ENCODE measurements at places on chromosomes 7 and 10.
A peak's percentile ranks its signal among the peaks of the same experiment; 100 is the strongest.

- DNase-seq: no peak
Observed at GRCh38 chr10:89684604-89685003, 16.8 kb upstream of the KIF20B start.

DNA sequence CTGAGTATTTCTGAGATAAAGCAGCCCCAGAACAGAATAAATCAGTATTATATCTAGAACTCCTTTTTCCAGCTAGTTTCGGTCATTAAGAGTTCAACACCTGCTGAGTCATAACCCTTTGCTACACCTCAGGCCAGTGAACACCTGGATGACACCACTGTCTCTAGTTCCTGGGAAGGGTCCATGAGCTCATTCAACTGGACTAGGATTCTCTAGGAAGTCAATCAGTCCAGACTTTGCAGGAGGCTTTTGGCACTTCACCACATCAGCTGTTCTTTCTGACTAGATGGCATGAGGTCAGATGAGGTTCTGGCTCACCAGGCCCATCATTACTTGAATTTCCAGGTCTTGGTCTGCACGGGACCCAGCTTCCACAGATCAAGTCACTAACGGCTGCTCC, 11.7 kb downstream of the SLC39A12 start:
- no peak for DNase-seq

DNA sequence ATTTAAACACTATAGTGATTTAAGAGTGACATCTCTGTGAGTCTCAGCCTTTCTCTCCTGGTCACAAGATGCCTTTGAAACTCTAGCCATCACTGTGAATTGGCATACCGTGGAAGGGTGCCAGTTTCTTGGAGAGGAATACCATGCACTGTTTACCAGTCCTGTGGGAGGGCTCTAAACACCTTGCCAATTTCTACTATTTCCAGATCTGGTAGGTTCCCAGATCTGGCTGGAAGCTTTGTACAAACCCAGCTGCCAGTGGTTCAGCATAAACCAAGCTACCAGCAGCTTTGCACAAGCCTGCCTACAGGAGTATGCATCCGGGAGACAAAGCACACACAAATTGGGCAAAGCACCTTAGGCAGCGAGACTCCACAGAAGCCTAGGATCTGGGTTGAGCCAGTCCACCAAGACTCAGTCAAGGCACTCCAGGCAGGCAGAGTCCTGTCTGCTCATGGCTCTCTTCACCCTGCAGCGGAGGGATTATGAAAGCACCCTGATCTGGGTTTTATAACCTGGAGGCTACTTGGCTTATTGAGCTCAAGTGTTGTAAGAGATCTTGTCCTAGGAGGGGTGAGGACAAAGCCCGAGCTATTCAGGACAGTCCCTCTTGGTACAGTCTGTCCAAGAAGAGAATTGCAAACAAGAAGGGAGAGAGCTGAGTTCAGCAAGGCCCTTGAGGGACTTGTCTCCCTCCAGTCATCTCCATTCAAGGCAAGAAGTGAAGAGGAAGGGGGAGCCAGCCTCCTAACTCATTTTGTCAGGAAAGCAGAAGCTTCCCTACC, 23.6 kb downstream of the MCM10 start:
- no peak for DNase-seq

DNA sequence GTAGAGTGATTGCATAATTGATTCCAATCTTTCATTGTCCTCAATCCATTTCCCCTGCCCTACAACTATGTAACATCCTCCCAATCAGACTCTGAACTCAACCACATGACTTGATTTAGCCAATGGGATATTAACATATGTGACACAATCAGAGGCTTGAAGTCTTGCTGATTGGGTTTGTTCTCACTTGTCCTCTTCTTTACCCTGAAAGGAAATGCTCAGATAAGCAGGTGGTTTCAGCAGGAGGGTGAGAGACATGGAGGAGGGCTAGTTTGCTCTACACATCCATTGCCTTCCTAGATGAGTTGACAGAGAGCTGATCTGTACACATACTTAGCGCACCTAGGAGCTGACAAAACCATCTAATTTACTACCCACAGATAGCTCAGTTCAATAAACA, 669.4 kb downstream of the NRG3 start:
- DNase-seq: peak; percentile 3

GRCh38 chr10:58212622-58213021, 55.1 kb downstream of the IPMK start:
- DNase-seq: no peak

DNA sequence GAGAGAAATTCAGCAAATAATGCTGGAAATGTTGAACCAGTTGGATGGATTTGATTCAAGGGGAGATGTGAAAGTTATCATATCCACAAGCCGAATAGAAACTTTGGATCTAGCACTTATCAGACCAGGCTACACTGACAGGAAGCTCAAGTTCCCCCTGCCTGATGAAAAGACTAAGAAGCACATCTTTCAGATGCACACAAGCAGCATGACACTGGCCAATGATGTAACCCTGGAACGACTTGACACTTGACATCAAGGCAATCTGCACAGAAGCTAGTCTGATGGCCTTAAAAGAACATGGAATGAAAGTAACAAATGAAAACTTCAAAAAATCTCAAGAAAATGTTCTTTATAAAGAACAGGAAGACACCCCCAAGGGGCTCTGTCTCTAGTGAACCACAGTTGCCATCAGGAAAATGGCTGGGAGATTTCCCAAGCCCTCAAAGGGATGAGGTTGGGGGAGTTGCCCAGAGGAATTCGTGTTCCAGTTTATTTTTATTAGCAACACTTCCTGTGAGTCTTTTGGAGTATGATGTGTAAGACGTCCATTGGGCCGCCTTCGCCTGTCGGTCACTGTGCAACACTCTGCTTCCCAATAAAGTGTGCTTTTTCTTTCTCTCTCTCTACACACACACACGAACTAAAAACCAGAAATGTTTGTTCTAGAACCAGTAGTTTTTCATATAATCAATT, 200.0 kb downstream of the HIBADH start:
- no peak for DNase-seq
